ENCODE measurements at places on chromosomes 16 and 17.

GRCh38 chr17:38543403-38544174 lies 62.2 kb downstream of the SRCIN1 start:
- DNase-seq, result no peak

DNA sequence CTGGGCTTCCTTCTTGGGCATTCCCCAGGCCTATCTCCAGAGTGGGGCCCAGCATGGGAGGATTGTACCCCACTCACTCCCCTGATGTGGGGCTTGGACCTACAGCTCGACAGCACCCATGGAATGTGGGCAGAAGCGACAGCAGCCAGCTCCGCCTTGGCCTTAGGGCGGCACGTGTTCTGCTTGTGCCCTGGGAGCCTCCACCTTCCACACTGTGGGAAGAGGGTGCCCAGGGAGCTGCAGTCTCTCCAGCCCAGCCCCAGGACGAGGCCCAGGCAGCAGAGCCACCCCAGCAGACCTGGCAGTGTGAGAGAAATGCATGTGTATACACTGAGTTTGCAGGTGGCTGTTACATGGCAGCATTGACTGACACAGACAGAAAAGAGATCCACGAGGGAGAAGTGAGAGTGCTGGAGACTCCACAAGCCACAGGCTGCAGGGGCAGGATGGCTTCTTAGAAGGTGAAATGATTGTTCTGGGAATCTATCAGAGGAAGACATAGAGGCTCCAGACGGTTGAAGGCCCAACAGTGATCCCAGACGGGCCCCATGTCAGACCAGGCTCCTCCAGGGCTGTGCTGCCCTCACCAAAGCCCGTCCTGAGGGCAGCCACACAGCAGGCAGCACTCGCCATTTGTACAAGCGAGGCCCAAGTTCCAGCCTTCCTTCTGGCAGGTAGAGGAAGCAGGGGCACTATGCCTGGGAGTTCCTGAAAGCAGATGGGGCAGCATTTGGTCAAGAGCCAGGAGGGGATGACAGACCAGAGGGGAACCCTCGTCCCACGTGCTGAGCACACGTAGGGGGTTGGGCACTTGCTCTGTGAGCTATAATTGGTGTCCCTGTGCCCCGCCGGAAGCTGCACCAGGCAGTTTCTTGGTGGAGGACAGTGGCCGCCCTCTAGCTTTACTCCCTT lies 2.8 kb upstream of the DNASE1 start:
- DNase-seq, result no peak

DNA sequence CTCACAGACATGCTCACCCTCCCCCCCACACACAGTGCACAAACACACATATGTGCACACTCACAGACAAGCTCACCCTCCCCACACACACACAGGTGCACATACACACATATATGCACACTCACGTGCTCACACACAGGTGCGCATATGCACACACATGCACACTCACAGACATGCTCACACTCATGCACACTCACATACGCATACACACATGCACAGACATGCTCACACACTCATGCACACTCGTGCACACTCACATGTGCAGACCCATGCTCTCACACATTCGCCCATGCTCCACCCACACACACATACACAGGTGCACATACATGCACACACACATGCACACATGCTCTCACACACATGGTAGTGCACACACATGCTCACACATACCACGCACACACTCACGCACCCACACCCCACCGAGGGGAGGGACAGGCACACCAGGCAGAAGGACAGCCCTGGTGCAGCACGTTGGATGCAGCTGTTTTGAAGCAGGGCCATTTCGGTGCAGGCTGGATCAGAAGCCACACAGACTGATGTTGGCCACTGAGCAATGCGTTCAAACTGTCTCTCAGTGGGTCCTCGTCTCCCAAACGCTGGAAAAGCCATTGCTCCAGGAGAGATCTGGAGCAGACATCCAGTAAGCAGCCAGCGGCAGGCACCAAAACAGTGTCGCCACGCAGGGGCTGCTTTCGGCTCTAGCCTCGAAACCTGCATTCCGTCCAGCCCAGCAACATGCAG lies 86.2 kb upstream of the ZNF469 start:
- DNase-seq, result no peak

GRCh38 chr17:66175892-66176291 lies 16.0 kb downstream of the CEP112 start:
- no peak for DNase-seq

DNA sequence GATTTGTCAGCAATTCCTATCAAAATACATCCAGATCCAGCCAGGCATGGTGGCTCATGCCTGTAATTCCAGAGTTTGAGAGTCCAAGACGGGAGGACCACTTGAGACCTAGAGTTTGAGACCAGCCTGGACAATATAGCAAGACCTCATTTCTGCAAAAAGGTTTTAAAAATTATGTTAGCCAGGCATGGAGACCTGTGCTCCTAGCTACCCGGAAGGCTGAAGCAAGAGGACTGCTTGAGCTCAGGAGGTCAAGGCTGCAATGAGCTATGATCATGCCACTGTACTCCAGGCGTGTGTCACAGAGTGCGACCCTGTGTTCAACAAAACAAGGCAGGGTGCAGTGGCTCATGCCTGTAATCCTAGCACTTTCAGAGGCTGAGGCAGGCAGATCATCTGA lies 215.2 kb downstream of the CPPED1 start:
- DNase-seq, result no peak

DNA sequence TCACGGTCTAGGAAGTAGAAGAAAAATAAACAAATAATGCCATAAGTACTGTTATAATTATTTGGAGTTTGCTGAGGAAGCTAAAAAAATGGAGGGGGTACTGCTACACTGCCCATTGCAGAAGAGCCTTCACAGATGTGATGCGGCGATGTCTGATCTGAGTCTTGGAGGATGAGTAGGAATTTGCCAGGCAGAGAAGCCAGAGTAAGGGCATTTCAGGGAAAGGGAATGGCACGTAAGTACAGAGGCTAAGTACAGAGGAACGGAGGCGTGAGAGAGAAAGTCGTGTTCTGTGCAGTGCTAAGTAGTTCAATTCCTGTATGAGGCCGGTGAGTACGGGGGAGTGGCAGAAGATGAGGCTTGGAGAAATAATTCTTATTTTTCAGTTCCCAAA lies 741 bp upstream of the GRB2 start:
- DNase-seq, result no peak

DNA sequence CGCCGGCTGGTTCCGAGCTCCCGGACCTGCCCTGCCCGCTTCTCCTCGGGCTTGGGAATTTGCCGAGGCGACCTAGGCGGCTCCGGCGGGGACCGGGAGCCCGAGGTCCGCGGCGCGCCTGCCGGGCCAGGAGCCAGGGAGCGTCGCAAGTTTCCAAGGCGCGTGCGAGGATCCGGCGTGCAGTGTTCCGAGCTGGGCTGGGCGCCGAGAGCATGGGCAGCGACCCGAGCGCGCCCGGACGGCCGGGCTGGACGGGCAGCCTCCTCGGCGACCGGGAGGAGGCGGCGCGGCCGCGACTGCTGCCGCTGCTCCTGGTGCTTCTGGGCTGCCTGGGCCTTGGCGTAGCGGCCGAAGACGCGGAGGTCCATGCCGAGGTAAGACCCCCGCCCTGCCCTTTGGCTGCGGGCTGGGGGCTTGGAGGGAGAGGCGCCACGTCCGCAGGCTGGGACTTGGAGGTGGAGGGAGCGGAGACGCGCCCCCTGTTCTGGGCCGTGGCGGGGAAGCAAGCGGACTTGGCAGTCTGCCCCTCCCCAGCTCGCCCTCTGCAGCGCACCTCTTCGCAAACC lies 668 bp downstream of the MMP15 start:
- DNase-seq, result no peak

DNA sequence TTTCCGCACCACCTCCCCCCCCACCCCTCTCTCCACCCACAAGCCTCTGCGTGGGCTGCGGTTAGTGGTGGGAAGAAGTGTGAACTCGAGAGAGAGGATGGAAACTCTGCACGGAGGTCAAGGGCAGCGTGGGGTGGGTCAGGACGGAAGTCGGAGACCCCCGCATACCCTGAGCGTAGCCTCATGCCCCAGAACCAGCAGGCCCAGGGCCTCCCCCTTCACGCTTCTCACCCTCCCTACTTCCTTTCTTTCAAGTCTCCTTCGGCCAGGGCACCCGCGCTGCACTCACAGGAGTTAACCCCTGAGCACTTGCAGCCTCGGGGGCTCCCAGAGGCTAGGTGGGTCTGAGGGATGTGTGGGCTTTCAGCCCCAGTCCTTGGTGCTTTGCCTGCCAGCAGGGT lies 9.2 kb downstream of the TBKBP1 start:
- no peak for DNase-seq

GRCh38 chr16:24214992-24215391 lies 41.1 kb upstream of the CACNG3 start:
- DNase-seq, result no peak

- DNase-seq, result no peak
Measured at GRCh38 chr16:88461331-88462269, 8.5 kb downstream of the ZFPM1 start.

DNA sequence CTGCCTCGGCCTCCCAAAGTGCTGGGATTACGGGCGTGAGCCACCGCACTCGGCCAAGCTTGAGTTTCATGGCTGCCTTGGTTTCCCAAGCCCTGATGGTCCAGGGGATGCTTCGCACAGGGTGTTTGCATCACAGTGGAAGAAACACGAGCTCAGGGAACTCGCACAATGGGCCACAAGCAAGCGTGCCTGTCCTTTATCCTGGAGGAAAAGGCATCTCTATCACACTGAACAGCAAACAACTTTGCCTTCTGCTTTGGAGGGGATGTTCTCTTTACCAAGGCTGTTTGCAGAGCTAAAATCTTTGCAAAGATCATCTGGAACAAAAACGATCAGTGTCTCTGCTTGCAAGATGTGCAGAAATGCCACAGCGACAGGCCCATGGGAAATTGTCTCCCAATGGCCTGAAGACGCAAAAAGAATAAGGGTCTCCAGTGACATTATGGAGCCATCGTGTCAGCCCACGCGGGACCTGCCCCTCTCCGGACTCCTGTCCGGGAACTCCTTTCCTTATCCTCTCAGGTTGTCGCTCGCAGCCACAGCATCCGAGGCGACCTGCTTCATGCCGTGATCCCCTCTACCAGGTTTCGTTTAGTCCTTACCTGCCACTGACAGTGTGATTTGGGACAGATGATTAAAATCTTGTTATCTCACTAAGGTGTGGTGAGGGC lies 44.1 kb upstream of the CBFA2T3 start:
- DNase-seq, result no peak

GRCh38 chr17:78387977-78388941 lies 9.8 kb downstream of the PGS1 start:
- no peak for DNase-seq

DNA sequence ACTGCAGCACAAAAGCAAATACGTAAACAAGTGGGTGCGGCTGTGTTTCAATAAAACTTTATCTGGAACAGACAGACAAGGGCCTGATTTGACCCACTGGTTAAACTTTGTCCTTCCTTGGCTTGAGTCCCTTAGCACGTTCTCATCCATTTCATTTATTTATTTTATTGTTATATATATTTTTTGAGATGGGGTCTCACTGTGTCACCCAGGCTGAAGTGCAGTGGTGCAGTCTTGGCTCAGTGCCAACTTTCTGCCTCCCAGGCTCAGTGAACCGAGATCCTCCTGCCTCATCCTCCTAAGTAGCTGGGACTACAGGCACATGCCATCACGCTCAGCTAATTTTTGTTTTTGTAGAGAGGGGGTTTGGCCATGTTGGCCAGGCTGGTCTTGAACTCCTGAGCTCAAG lies 64.3 kb downstream of the MYH11 start:
- no peak for DNase-seq

- no peak for DNase-seq
Measured at GRCh38 chr17:81513753-81514488, 1.3 kb upstream of the ACTG1 start.

GRCh38 chr17:69060822-69061221 lies at the start of gene ABCA9:
Gene ABCA9 (minus strand): TSS chr17:69060927. CDS start chr17:69051126, 9,801 bp downstream.
- DNase-seq, result no peak

Data from activated CD8-positive, alpha-beta memory T cell treated with anti-CD3 and anti-CD28 coated beads for 1 hour (primary cell).